ENCODE measurements at places on chromosomes 16 and 17.

DNA sequence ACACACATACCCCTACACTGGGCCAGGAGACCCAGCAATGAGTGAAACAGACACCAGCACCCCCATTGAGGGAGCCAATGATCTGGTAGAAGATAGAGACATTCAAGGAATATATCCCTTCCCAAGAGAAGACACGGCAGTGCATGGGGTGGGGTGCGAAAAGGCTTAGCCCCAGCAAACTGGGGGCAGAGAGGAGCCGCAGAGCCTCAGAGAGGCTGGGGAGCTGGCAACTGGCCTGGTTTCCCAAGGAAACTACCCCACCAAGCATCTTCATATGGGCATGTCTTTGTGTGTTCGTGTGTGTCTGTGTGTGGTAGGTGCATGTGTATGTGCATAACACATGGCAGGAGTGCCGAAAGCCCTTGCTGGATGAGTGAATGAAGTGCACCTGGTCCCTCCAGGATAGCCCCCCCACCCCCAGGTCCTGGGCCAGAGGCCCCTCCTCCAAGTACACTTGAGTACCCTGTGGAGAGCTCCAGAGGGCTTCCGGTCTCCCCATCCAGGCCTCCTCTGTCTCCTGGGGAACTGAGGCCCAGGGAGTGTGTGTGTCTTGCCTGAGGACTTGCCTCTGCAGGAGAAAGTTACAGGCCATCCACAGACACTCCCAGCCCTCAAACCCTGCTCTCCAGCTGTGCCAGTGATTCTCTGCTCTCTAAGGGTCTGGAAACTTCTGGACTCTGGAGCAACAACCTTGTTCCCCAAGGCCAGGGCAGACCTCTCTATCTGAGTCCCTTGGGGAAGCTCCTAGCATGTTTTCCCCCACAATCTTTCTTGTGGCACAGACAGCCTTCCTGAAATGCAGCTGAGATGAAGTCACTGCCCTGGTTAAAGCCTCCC, 15.9 kb downstream of the TBX2 start:
- DNase-seq, result no peak

DNA sequence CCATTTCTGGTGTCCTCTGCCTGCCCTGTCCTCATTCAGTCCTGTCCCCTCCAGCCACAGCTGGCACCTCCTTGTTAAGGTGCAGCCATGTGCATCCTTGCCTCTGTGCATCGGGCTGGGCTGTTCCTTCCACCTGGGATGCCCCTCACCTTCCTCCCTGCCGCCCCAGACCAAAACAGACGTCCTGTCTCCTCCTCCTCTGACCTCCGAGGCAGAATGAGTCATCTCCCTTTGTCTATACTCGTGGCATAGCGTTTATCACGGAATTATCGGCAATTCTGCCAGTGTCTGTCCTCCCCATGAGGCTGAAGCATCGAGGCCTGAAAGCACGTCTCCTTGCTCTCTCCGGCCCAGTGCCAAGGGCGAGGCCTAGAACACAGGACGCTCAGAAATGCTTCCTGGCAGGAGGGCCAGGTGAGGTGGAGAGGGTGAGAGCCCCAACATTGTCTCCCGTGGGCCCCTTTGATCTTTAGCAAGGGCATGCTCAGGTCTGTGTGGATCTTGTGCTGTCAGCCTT, 4.6 kb downstream of the RAI1 start:
- DNase-seq, result no peak

DNA sequence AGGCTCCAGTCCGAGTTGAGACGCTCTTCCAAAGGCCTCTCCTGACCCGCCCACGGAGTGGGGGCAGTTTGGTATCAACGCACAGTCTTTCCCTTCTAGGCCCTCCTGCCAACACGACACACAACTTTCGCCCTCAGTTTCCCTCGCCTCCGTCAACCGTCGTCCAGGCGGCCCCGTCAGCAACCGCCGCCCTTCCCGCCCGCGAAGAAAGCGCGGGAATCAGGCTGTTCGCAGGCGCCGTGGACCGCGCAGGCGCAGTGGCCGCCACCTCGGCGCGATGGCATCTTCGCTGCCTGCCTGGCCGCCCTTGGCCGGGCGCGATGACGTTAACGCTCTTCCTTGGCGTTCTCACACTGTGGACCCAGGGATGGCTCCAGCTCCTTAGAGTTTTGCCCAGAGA, at the start of gene SPATA22:
Gene SPATA22 (minus strand): TSS at position 221 of the 400 bp plus-strand sequence. CDS start 2,494 bp downstream, outside the sequence.
- DNase-seq, result no peak

GRCh38 chr17:4858068-4858881, 25.1 kb downstream of the MINK1 start:
- no peak for DNase-seq

DNA sequence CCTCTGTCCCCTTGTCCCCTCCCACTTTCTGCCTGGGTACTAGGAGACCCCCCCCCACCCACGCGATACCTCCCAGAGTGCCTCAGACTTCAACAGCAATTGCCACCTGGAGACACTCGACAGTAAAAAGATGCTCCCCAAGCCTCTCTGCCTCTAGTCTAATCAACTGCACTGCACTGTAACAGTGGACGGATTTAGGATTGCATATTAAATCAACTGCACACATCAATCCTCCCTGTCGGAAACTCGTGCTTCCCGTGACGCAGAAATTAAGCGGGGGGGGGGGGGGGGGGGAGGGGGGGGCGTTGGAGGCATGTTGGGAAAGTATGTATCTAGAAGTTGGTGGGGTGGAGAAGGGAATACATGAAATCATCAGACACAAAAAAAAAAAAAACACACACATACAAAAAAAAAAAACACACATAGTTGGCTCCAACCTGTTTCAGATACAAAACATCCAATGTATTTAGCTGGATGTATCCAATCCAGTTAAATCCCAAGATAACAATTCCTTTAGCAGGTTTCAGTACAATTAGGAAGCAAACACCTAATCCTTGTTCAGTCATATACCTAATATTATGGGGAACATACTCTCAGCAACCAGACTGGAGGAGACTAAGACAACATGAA, 29.7 kb downstream of the FAM222B start:
- DNase-seq, result no peak

DNA sequence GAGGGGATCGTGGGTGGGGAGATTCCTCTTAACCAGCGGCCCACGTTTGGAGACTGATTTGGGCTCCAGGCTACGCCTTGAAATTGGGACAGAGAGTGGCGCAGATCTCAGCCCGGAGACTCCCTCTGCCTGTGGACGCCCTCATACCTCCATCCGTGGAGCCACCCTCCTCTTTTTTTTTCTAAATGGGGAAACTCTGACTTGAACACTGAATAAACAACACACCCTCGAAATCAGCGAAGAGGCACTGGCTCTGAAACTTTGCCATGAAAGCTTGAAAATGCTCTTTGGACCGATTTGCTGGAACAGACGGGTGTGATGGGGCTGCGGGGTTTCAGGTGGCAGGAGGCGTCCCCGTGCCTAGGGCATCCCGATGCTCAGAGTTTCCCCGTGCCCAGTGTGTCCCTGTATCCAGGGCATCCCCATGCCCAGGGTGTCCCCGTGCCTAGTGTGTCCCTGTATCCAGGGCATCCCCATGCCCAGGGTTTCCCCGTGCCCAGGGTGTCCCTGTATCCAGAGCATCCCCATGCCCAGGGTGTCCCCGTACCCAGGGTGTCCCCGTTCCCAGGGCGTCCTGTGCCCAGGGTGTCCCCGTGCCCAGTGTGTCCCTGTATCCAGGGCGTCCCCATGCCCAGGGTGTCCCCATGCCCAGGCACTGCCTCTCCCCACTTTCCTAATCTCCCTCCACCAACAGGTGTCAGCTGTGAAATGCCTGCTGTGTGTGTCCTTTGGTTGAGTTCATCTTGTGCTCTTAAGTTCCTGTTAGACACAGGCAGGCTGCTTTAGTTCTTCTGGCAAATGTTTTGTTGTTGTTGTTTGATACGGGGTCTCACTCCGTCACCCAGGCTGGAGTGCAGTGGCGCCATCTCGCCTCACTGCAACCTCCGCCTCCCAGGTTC, 187.0 kb downstream of the SEC14L1 start:
- DNase-seq, result no peak

DNA sequence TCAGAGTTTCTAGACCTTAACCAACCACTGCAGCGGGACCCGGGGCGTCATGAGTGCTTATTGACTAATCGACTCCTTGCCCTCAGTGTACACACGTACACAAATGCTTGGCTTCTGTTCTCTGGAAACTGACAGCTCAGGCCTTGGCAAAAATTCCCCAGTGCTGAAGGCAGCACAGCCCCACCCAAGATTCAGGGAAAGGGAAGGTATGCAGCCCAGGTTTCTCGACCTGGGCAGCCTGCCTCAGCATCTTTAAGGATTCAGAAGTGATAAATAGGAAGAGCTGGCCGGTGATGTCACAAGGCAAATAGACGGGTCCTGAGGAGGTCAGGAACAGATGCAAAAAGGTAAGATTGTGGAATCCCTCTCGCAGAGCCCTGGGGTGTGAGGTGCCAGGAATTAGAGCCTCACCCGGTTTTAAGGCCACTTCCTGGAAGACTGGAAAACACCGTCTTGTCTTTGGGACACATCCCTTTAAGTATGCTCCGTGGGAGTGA, 9.0 kb upstream of the CDH3 start:
- DNase-seq, result no peak

DNA sequence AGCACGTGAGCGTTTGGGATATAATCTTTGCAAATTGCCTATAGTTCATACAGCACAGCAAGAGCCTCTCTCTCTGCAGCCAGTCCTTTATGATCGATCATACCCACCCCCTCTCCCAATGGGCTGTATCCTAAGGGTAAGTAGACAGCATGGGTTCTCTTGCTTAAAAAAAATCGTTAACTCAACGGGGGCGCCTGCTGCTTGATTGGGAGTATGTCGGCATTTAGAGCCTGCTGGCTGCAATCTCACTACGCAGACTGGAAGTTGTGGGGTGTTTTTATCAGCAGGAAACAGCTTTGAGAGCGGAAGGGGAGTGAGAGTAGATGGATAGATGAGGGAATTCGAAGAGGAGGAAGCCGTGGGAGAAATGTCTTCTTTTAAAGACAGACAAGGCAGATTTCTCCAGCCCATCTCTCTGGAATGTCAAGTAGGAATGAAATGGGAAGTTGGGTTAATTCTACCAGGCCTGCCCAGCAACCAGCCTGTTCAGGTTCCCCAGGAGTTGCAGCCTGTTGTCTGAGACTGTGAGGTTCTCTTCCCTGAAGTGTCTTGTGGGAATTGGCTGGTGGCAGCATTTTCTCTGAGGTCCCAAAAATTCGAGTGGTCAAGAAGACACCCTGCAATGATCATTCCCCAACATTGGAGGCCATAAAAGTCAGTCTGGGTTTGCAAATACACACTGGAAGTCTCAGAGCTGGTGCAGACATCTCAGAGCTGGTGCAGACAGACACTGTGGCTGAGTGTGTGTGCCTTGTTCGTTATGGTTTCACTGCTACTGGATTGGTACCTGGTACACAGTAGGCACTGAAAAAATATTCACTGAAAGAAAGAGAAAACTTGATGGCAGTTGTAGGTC, 65.6 kb downstream of the PRKCB start:
- DNase-seq, result no peak

DNA sequence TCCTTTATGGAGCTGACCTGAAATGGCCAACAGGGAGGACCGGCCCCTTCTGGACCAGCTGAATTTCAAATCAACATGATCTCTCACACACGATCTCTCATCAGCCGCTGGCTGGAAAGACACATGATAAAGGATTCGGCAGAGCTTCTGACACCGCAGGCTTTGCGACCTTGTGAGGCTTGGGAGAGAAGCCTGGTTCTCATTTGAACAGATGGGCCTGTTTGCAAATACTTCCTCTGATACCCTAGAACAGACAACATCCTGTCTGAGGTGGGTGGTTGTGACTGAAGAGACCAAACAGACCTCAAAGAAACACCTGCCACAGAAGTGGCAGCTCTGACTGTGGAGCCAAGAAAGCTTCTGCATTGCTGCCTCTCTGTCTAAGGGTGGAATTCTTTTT, 77.9 kb upstream of the SDK2 start:
- DNase-seq, result no peak

DNA sequence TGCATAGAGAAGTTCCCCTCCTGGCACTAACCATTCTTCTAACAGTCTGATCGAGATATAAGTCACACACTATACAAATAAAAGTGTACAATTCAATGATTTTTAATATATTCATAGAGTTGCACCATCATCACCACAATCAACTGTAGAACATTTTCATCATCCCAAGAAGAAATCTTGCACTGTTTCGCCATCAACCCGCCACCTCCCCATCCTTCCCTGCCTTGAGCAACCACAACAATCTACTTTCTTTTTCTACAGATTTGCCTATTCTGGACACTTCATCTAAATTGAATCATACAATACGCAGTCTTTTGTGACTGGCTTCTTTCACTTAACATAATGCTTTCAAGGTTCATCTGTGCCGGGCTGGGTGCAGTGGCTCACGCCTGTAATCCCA, 33.0 kb upstream of the GUCY2D start:
- no peak for DNase-seq

DNA sequence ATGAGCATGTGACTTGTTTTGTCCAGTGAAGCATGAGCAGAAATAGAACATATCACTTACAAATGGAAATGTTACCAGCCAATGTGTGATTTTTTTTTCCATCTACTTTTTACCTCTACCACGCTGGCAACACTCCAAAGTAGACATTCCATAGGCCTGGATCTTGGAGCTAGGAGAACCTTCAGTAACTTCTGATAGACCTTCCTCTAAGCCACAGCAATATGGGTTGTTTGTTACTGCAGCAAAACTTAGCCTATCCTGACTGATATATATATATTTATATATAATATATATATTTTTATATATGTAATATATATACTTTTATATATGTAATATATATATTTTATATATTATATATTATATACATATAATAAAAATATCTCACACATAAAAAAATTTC, 284.4 kb upstream of the XYLT1 start:
- DNase-seq, result no peak

DNA sequence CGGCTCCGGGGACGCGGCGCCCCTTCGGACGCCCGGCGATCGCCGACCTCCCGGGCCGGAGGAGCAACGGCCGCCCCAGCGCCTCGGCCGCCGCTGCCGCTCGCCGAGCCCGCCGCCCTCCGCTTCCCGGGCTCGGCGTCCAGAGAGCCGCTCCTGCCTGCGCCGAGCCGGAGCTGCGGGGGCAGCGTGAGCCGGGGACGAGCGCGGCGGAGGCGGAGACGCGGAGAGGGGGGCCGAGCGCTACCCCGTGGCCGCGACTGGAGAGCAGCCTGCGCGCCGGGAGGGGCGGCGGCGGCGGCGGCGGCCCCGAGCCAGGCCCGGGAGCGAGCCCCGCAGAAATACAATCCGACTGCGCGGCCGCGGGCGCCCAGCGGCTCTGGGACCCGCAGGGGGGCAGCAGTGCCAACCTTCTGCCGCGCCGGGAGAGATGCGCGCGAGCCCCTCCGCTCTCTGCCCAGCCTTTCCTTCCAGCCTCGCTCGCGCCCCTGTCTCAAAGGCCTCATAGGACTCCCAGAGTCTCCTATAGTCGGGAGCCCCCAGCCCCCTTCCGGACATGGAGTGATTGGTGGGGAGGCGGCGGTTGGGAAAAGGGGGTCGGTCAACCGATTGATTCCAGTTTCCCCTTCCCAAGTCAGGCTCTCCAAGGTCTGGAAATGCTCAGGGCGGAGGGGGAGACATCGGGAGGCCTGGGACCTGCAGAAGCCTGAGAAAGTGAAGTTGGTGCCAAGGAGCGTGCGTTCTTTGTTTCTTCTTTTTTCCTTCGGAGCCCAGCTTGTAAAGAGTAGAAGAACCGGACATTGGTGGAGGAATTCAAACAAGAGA, 1.0 kb upstream of the SDK2 start:
- no peak for DNase-seq
